Activated CD8-positive, alpha-beta T cell treated with anti-CD3 and anti-CD28 coated beads for 36 hours (primary cell): ENCODE measurements at places on chromosomes 7 and 10. TPM values are rescaled to one million over a fixed set of nuclear protein-coding genes. Genes with fewer than 3 reads are reported as not detected.

The GRM8 gene
- not detected for total RNA-seq

The GPR146 gene
- total RNA-seq, result 8.5 TPM

The PMS2 gene
- 22.8 TPM for total RNA-seq

The RNLS gene
- total RNA-seq, result 4.5 TPM

The PRRT4 gene
- 0.69 TPM for total RNA-seq

The NFE2L3 gene
- 21.5 TPM for total RNA-seq

The IL6 gene
- not detected for total RNA-seq

The GATA3 gene
- 27.2 TPM for total RNA-seq

The TUBAL3 gene
- total RNA-seq, result not detected

The CPA2 gene
- not detected for total RNA-seq

The SFTPA1 gene
- not detected for total RNA-seq

The TMEM140 gene
- total RNA-seq, result 6.2 TPM

The NAMPT gene
- total RNA-seq, result 790 TPM

The PNLIPRP2 gene
- not detected for total RNA-seq

The ASZ1 gene
- total RNA-seq, result not detected

The OPALIN gene
- not detected for total RNA-seq

The ARHGEF35 gene
- total RNA-seq, result 2.8 TPM

The ECD gene
- total RNA-seq, result 33.9 TPM

The PPP1R3C gene
- total RNA-seq, result 0.99 TPM

The MYL10 gene
- total RNA-seq, result not detected

The SLC13A1 gene
- not detected for total RNA-seq

The KIAA1217 gene
- 0.67 TPM for total RNA-seq

The ADD3 gene
- 77.0 TPM for total RNA-seq

The CRHR2 gene
- total RNA-seq, result not detected

The SUN3 gene
- total RNA-seq, result 0.95 TPM

The DOCK1 gene
- total RNA-seq, result 0.14 TPM

The FEZF1 gene
- total RNA-seq, result not detected

The FAM24B gene
- 9.0 TPM for total RNA-seq

The ADAM22 gene
- total RNA-seq, result 2.3 TPM

The STOX1 gene
- 0.22 TPM for total RNA-seq

The APBB1IP gene
- 61.9 TPM for total RNA-seq

The GPC2 gene
- total RNA-seq, result 3.7 TPM

The CDHR3 gene
- 0.58 TPM for total RNA-seq

The VWC2 gene
- not detected for total RNA-seq

The MARVELD1 gene
- 2.9 TPM for total RNA-seq

The MMP21 gene
- total RNA-seq, result not detected

The IGFBP3 gene
- total RNA-seq, result 0.25 TPM

The VGF gene
- total RNA-seq, result not detected

The ADCY1 gene
- 0.02 TPM for total RNA-seq

The MSMB gene
- not detected for total RNA-seq

The EN2 gene
- total RNA-seq, result not detected

The EPHB6 gene
- 3.5 TPM for total RNA-seq

The UMAD1 gene
- total RNA-seq, result 11.1 TPM

The LRIT1 gene
- total RNA-seq, result not detected

The KCNH2 gene
- total RNA-seq, result 0.23 TPM

The CTAGE4 gene
- total RNA-seq, result 0.87 TPM

The CCDC146 gene
- 2.1 TPM for total RNA-seq

The CHST3 gene
- 0.36 TPM for total RNA-seq

The IKZF1 gene
- 277 TPM for total RNA-seq

The GPRIN2 gene
- not detected for total RNA-seq

The PLXDC2 gene
- total RNA-seq, result not detected

The BCL7B gene
- total RNA-seq, result 42.9 TPM

The CPED1 gene
- not detected for total RNA-seq

The GARS1 gene
- 354 TPM for total RNA-seq
